CD4-positive, alpha-beta T cell treated with Interleukin-10 for 1 hour (primary cell): ENCODE measurements at places on chromosomes 12 and 14.
A peak's percentile ranks its signal among the peaks of the same experiment; 100 is the strongest.

GRCh38 chr12:55700255-55701018 is 7.3 kb downstream of the ITGA7 start:
- no peak for DNase-seq

GRCh38 chr12:93725531-93725930 is 48.4 kb downstream of the CRADD start:
- no peak for DNase-seq

GRCh38 chr14:24250354-24250753 is 7.9 kb upstream of the TINF2 start:
- DNase-seq = no peak

DNA sequence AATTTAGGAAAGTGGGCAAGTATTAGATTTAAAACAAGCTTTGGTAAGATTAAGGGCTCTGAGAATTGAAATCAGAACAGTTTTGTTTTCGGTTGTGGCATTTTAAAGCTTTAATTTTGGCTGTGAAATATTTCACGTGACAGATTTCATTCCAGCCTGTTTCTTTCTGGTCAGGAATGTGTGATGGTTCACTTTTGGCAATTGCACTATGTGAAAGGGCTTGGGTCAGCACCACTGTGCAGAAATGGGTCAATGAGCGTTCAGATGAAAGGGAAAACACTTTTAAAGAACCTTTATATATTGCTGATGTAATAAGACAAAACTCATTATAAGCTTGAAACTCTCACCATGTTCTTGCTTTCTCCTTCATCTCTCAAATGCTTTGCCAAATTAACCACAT is 17.1 kb downstream of the NUBPL start:
- no peak for DNase-seq

DNA sequence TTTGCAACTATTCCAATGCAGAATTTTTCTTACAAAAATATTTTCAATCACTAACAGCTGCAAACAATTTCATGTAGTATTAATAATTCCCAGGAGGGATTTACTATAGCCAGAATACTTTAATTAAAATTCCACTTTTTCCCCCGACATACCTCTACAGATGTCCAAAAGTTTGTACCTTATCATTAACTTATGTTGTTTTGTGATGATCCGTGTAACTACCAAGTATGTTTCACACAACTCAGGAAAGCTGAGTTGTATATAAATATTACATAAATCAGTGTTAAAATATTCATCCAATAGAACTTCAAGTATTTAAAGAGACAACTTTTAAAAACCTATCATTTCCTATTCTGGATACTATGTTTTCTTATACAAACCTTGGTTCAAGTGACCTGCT is 2.4 kb downstream of the EPS8 start:
- DNase-seq = no peak

DNA sequence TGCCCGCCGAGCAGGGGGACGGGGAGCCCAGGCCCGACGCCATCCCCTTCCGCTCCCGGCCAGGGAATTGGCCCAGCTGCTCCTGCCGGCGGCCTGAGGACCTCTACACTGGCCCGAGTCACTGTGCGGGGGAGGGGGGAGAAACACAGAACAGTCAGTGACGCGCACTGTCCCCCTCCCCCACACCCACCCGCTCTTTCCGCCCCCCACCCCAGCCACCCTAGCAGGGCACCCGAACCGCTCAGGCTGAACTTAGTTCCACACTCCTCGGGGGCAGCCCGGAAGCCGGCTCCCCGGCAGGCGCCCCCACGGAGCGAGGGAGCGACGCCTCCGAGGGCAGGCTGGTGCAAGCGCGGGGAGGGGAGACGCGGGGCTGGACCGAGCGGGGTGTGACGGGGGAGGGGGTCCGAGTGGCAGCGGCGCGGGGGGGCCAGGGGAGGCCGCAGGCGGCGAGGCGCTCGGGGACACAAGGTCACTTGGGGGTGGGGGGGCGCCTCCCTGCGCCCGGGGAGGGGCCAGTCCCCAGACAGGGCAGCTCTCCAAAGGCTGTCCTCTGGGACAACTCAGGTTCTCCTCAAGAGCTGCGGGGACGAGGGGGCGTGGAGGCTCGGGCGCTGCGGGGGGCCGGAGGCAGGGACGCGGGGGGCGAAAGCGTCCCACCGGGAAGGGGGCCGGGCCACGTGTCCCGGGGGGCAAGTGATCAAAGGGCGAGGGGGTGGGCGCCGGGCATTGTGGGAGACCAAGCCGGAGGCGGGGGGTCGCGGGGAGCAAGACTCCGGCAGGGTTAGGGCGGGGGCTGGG is 648 bp downstream of the CHD4 start:
- DNase-seq = peak; percentile 73

DNA sequence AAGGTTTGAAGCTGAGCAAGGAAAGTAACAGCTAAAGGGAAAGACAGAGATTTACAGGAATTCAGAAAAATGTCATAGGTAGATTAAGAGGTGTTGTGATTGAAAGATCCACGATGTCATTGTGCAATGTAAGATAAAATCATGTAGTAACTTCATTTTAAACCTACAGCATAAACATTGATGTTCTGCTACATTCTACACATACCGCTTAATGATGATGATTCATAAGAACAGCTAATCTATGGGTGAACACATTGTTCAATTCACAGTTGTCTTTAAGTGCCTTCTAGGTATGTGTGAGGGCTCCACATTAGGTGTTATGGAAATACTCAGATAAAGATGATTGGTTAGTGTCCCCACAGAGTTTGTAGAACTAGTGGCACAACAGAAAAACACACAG is 170.9 kb downstream of the GRIP1 start:
- DNase-seq = no peak

DNA sequence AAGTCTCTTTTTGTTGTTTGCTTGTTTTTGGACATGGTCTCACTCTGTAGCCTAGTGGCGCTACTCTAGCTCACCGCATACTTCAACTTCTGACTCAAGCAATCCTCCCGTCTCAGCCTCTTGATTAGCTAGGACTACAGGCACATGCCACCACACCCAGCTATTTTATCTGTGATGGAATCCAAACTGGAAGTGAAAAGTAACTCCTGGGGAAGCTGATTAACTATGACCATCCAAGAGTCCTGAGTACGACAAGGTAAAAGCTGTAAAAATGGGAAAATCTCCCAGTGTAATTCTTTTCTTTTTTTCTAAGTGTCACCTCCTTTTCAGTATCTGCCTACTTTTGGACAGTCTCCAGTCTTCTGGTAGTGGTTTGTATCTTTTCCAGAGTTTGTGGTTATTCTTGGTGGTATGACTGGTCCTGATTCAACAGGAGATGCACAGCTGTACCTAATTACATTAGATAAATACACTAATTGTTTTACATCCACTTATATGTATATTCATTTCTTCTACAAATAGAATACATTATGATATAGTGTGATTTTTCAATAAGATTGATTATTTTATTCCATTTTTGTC is 97.8 kb downstream of the SLC6A15 start:
- no peak for DNase-seq

GRCh38 chr14:95885278-95885677 is 8.6 kb downstream of the TUNAR start:
- DNase-seq = no peak

DNA sequence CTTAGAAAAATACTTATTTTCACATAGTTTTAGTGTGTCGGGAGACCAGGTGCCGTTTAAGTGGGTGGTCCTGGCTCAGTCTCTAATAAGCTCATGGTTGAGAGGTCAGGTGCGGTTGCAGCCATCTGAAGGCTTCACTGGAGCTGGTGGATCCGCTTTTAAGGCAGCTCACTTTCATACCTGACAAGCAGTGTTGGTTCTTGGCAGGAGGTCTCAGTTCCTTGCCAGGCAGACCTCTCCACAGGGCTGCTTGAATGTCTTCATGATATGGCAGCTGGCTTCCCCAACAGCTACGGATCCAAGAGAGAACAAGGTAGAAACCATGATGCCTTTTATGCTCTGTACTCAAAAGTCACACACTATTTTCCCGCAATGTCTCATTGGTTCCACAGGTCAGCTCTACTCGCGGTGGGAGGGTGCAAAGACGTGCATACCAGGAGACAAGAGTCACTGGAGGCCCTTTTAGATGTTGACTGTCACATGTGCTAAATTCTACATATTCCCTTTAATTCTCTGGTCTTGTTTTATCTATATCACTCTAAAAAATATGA is 8.0 kb upstream of the ZDHHC17 start:
- no peak for DNase-seq

DNA sequence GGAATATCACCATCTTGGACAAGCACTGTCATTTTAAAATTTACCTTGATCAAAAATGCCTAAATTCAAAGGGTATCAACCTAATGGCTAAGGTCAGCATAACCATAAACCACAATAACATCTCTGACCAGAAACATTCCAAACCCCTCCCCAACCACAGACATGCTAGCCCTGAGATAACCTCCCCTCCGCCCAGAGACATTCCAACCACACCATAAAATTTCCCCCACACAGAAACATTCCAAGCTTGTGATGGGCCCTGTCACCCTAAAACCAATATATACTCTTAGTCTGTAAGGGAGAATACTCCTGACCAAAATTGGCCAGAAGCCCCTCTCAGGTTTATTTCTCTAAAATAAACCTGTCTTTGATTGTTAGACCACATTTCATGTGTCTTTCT is 17.7 kb downstream of the EPYC start:
- no peak for DNase-seq

DNA sequence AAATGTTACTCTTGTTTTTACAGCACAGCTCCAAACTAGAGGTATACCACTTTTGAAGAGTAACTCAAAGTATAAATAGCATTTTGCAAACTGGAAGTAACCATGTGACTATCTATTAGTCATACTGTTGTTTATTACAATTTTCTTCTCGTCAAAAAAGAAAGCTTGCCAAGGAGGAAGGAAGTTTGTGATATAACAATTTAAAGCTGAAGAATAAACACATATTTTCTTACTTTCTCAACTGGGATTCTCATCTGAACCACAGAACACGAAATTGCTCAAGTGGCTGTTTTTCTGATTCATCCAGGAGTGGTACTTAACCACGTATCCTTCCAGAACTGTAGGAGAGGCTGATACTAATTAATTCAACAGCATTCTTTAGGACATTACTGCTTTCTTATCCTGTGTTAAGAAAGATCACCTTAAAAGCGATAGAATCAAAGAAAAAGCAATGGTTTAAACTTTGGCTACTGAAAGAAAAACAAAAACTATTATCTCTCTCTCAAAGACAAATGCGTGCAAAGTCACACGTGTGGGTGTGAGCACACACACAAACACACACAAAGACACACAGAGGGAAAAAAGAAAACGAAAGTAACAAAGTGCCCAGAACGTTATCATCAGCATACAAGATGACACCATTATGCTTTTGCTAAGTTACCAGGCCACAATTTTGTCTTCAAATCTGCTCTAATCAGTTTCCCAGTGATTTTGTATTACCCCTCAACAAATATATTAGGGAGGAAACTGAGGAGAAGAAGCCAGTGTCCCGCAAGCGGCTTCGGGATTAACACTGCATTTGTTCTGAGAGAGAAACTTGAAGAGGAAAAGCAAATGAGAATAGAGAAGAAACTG is at the start of gene CLEC2B:
TSS of gene CLEC2B (minus strand) at position 48 of the 855 bp plus-strand sequence.
- DNase-seq = peak; percentile 73

GRCh38 chr12:123897221-123897620 is 75.4 kb downstream of the CCDC92 start:
- DNase-seq = no peak

GRCh38 chr12:18595412-18595811 is 142.4 kb downstream of the PLCZ1 start:
- DNase-seq = no peak

DNA sequence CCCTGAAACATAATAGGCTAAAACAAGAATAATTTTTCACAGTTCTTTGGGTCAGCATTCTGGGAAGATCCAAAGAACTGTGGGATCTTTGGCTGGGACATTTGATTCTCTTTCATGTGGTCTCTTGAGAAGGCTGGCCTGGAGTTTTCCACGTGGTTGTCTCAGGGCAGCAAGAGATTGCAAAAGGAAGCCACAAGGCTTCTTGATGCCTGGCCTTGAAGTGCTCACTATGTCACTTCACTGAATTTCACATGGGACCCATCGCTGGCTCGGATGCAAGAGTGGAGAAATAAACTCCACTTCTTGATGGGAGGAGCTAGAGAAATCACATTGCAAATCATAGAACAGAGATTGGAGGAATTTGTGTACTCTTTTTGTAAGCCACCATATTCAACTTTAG is 343.4 kb downstream of the MED13L start:
- no peak for DNase-seq

DNA sequence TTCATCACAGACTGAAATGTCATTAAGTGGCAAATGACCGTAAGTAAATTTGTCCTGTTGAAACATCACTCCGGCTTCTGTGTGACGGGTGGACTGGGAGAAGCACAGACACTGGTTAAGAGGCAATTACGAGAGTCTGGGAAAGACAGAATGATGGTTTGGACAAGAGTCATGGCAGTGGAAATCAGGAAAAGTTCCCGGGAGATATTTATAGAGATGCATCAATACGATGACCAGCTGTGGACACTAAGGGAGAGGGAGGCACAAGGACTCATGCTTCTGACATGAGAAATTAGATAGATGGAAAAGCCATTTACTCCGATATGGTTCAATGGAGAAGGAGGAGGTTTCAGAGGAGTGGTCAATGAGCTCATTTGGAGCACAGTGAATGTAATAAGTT is 27.3 kb downstream of the CKAP4 start:
- DNase-seq = no peak

GRCh38 chr12:57047981-57048380 is 1.9 kb downstream of the MYO1A start:
- DNase-seq = no peak

DNA sequence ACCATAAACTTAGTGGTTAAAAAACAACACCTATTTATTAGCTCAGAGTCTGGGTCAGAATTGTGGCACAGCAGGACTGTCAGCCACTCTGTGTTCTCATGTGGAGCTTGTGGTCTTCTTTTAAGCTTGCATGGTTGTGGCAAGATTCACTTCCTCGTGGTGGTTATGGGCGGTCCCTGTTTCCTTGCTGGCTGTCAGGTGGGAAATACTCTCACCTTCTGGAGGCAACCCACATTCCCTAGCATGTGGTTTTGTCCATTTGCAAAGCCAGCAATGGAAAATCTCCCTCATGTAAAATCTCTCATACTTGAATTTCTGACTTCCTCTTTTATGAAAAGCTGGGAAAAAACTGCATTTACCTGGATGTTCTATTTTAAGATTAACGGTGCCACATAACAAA is 229.8 kb downstream of the ALX1 start:
- DNase-seq = no peak

GRCh38 chr12:89195470-89195869 is 156.8 kb downstream of the DUSP6 start:
- no peak for DNase-seq

DNA sequence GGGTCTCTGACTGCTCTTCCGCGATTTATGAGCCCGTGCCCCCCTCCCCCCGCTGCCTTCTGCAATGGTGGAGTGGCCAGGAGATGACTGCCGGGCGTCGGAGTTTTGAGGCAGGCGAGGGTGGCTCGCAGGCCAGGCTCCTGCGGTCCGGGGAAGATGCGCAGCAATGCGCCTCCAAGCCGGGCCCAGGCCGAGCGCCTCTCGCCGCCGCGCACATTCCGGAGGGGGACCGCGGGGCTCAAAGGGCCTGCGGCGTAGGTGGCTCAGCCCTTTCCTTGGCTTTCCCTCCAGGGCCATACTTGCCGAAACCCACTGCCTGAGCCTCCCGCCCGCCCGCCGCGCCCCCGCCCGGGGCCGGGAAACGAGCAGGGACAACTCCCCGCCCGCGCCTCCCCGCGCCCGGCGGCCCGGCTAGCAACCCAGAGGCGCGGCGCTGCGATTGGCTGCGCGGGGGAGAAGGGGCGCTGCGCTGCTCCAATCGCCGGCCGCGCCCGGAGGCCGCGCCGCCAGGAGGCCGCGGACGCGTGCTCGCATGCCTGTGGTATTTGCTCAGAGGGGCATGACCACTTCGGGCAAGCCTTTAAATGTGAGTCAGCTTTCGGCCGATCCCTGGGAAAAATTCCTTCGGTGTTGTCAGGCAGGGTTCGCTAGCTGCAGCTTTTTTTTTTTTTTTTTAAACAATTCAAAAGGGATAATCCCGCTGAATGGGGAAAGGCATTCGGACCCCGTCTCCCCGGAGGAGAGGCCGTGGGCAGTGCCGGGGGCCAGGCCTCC is 157.9 kb upstream of the PARP11 start:
- peak; percentile 75 for DNase-seq
